ENCODE measurements at places on chromosomes 6 and 20. TPM values are rescaled to one million over a fixed set of nuclear protein-coding genes. Genes with fewer than 3 reads are reported as not detected.

- no peak for DNase-seq
Observed at GRCh38 chr6:113169484-113169883, 687.7 kb upstream of the MARCKS start.

DNA sequence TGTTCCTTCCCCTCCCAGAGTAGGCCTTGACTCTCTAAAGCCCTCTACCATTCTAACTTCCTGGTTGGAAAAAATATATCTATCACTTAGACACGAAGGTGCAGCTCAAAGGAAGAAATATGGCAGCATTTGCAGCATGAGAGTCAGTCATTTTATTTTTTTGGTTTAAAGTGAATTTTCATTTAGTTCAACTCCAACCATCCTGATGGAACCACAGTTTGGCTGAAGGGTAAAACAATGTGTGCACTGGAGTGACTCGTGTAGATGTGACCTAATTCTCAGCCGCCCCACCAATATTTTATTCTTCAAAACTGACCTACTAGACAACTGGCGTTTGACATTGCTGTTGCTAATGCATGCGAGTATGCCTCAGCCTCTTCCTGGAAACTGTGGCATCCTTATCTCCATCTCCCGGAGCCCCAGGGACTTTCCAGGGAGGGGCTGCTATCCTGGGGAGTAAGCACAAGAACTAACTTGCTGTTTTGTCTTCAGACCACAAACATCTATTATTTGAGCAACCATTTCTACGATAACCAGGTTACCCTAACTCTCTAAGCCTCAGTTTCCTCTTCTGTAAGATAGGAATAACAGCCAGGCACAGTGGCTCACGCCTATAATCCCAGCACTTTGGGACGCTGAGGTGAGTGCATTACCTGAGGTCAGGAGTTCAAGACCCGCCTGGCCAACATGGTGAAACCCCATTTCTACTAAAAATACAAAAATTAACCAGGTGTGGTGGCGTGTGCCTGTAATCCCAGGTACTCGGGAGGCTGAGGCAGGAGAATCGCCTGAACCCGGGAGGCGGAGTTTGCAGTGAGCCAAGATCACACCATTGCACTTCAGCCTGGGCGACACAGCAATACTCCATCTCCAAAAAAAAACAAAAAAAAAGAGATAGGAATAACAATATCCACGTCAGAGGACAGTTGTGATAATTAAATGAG is 148.7 kb upstream of the JARID2 start:
- DNase-seq = no peak

DNA sequence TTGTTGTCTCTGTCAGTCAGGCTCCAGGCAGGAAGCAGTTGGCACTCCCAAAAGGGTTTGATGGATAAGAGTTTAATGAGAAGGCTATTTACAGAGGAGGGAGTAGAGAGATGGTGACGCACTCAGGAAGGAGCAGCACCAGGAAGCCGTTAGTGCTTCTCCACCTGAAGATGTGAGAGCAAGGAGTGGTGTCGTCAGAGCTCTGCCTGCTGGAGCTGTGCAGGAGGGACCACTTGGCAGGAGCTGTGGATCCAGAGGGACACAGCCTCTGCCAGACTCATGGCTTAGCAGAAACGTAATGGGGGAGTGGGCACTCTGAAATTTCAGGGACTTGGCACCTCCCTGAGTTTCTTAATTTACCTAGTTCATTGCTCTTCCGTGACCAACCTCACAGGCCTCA is 16.8 kb downstream of the DAAM2 start:
- DNase-seq = no peak

The KCNK15 gene
- total RNA-seq = 1.3 TPM

DNA sequence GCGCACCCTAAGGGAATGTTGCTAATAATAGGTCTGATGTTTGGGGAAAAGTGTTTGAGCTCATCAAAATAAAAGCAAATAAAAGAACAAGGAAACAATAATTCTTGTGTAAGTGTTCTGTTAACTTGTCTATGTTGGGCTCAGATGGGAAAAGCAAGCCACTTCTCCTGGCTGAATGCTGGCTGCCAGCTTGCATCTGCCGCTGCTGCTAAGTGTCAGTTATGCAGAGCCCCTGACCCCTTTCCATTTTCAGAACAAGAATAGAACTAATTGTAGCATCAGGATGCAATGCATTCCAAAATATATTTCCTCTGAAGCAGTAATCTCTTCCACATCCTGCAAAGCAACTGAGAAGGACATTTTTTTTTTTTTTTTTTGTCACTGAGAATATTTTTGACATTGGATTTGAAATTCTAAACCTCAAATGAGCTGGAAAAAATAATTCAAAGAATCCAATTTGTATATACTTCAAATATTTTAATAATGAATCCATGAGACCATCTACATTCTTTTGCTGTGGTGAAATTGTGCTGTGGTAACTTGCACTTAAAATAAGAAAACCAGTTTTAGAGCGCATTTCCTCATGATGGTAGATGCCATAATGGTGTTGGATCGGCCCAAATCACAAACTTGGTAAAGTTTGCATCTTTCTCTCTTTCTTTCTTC is 43.9 kb upstream of the DEK start:
- no peak for DNase-seq

The IFNGR1 gene
- total RNA-seq = 143 TPM

The PKIG gene
- 246 TPM for total RNA-seq

GRCh38 chr20:37759761-37760209 is 66.0 kb downstream of the CTNNBL1 start:
- no peak for DNase-seq

The TCF21 gene
- total RNA-seq = 10.0 TPM

DNA sequence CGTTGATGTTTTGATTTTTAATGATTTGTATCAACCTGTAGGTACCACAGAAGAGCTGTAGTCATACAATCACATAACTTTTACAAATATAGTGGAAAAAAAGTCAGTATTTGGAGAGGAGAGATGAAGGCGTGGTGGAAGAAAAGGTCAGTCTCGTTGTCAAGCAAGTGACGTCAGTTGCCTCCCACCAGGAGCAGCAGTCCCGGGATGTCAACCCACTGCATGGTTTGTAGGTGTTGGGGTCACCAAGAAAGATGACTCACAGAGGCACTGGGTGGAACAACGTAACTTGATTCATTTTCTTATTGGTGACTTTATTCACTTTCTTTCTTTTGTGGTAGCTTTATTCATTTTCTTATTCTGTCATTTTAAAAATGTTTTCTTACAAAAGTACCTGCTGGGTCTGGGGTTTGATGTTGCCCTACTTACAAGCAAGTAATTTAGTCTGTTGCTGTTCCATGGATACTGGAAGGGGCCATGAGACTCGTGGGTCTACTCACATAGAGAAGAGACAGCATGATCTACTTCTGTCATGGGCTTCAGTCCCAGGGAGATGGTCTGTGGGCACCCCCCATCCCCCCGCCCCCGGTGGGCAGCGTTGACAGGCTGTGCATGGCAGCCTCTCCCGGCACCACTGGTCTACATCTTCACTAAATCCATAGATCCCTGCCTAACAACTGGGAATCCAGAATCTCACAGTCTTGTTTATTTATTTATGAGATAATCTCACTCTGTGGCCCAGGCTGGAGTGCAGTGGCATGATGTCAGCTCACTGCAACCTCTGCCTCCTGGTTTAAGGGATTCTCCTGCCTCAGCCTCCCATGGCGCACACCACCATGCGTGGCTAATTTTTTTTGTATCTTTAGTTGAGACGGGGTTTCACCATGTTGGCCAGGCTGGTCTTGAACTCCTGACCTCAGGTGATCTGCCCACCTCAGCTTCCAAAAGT is 36.4 kb upstream of the SYNJ2 start:
- DNase-seq = no peak

DNA sequence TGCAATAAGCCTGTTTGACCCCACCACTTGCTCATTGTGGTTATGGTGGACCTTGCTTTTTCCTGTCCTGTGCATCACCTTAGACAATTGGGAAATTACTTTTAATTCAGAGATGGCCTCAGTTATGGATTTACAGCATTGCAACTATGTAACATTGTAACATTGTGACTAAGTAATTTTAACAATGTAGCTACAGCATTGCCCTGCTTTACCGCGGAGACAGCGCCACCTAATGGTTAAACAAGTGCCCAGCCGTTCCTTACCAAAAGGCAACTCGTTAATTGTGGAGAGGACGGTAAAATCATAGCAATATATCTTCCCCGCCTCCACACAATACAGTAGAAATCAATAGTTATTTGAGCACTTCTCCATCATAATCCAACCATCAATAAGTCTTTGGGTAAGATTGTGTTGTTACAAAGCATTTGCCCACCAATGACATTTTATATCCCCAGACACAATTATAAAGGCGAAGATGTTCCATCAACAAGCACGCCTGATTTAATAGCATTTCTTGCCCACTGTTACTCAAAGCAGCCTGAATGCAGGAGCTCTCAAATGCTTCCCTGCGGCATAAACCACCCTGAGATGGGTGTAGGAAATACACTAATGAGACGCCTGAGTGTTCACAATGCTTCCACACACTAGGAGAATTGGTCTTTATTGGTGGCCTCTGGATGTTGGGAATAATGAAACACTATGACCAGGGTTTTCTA is 93.7 kb downstream of the PROKR2 start:
- DNase-seq = peak; percentile 36

GRCh38 chr6:97218912-97219311 is 64.1 kb downstream of the MMS22L start:
- DNase-seq = no peak

The RGS17 gene
- 0.25 TPM for total RNA-seq
